Pancreas (tissue), 10 donors: ENCODE measurements at places on chromosomes 11 and 22. TPM values are rescaled to one million over a fixed set of nuclear protein-coding genes. Genes with fewer than 3 reads are reported as not detected.

Gene PTPRCAP
- 0.93 TPM for total RNA-seq

DNA sequence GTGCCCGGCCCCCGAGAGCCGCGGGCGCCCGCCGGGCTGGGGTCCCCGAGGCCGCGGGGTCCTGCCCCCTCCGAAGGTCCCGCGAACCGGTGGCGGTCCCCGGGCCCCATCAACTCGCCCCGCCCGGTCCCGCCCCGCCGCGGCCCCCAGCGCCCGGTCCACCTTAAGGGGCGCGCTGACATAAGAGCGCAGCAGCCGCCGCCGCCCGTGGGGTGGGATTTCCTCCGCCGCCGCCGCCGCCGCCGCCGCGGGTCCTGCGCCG is at the start of gene ZDHHC8:
TSS of gene ZDHHC8 (plus strand) at position 208 of the 262 bp plus-strand sequence. CDS start 144 bp downstream, outside the sequence.
- DNase-seq: no peak

GRCh38 chr22:41844036-41844435 is 11.1 kb downstream of the SREBF2 start:
- no peak for DNase-seq

DNA sequence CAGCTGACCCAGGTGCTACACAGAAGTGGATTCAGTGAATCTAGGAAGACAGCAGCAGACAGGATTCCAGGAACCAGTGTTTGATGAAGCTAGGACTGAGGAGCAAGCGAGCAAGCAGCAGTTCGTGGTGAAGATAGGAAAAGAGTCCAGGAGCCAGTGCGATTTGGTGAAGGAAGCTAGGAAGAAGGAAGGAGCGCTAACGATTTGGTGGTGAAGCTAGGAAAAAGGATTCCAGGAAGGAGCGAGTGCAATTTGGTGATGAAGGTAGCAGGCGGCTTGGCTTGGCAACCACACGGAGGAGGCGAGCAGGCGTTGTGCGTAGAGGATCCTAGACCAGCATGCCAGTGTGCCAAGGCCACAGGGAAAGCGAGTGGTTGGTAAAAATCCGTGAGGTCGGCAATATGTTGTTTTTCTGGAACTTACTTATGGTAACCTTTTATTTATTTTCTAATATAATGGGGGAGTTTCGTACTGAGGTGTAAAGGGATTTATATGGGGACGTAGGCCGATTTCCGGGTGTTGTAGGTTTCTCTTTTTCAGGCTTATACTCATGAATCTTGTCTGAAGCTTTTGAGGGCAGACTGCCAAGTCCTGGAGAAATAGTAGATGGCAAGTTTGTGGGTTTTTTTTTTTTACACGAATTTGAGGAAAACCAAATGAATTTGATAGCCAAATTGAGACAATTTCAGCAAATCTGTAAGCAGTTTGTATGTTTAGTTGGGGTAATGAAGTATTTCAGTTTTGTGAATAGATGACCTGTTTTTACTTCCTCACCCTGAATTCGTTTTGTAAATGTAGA is 1.7 kb downstream of the MALAT1 start:
- DNase-seq: peak; percentile 60

DNA sequence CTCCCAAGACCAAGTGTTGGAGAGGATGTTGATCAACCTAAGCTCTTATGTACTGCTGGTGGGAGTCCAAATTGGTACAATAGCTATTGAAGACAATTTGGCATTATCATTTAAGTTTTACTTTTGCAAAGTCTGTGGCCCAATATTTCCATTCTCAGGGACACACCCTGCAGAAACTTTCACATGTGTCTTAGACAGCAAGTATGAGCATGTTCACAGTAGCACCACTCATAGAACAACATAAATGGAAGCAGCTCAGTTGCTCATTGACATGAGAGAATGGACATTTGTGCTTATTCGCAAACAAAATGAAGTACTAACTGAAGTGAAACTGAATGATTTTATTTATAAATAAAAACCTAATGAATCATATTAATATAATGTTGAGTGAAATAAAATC is 135.5 kb downstream of the NOX4 start:
- DNase-seq: no peak

- DNase-seq: no peak
These were observed 49.4 kb downstream of the GALNT18 start for GRCh38 chr11:11572386-11572785.
